Bladder microvascular endothelial cell (primary cell): ENCODE measurements at places on chromosomes 5 and 9. TPM values are rescaled to one million over a fixed set of nuclear protein-coding genes. Genes with fewer than 3 reads are reported as not detected.

Gene TXNDC8
- total RNA-seq: not detected in 2 replicates

Gene PDGFRB
- total RNA-seq: 2.6 and 8.9 TPM in 2 replicates

Gene KIF20A
- 43.3 and 65.7 TPM in 2 replicates for total RNA-seq

Gene INSL4
- not detected in 2 replicates for total RNA-seq
